ENCODE measurements at places on chromosomes 6 and 20. TPM values are rescaled to one million over a fixed set of nuclear protein-coding genes. Genes with fewer than 3 reads are reported as not detected.

CD93 gene
- total RNA-seq, result under 0.01 TPM

GRCh38 chr6:134230087-134230700, 87.7 kb downstream of the SGK1 start:
- DNase-seq, result no peak

UBR2 gene
- total RNA-seq, result 22.6 TPM

KCNQ2 gene
- total RNA-seq, result 0.10 TPM

DNA sequence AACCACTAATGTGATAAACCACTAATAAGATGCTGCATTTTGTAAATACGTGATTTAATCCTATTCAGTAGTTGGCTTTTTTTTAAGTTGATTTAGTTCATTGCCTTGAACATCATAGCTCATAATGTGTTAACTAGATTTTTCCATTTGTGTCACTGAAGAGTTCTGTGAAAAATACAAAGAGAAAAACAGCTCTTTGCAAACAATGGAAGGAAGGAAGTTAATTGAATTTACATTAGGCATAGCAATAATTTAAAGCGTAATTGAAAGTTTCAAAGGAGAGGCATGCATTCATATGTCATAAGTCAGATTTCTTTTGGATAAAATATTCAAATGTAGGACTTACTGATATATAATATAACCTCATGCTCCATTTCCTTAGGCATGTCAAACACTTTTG, 102.3 kb downstream of the TBC1D7 start:
- no peak for DNase-seq

- peak; percentile 31 for DNase-seq
Observed at GRCh38 chr6:6696867-6697531, 108.5 kb downstream of the LY86 start.

DNA sequence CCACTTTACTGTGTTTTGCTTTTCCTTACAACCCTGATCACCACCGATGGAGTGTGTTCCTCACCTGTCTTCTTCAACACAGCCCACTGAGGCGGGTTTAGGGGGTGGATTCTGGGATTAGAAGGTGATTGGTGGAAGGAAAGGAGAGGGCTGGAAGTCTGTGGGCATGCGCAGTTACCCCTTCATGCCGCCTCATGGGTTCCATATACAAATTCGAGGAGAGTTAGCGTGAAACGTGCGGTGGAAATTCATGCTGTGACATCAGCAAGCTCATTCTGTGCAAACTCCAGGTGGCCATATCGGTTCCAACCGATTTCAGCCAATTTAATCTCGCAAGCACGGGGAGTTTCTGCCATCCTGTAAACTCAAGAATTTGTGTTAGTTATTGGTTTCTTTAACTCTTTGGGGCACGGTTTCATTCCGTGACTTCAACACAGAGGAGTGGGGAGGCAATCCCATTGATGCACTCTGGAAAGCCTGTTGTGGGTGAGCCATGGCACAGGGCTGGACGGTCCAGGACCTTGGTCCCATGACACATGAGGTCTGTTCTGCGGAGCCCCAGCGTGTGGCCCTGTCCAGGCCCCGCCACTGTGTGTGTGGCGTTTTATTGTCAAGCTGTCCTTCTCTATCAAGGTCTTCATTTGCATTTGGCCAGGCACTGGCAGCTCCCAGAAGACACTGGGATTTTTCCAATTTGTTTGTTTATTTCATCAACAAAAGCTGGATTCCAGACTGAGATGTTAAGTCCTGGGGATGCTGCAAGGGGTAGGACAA, 482.8 kb upstream of the SULF2 start:
- no peak for DNase-seq
